Activated CD4-positive, alpha-beta T cell treated with anti-CD3 and anti-CD28 coated beads for 36 hours (primary cell): ENCODE measurements at places on chromosomes 6 and 20.

- DNase-seq = no peak
Measured at GRCh38 chr6:83615025-83615999, 93.6 kb downstream of the SNAP91 start.

GRCh38 chr6:125246566-125246965 lies 55.2 kb downstream of the HDDC2 start:
- DNase-seq = no peak

DNA sequence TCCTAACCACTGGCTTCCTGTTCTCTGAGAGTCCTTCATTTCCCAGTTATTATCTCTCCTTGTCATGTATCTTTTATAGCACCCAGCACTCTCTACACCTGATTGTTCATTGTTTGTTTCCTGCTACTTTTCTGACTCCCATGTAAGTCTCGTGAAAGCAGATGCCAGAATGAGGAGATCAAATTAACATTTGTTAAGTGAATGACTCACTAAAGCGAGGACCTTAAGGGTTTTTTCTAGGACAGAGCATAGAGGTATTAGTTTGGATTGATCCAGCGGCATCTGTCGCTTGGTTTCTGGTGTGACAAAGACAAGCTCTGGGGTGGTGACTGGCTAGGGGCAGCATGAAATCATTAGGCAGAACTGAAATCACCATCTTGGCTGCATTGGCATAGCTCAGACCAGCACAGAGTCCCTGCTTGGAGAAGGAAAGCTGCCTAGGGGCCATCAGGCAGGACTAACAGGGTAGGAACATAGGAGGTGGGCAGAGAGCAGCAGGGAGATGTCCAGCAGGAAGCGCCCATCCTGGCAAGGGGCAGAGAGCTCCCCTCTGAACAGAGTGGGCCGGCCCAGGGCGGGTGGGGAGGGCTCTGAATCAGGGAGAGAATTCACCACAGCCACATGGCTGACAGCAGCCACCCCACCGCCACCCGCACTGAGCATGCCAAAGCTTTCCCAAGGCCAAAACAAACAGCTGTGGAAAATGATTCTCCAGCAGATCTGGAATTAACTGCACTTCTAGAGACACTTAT lies 97.1 kb upstream of the CEP85L start:
- DNase-seq = no peak

GRCh38 chr20:31695849-31696804 lies 26.5 kb downstream of the BCL2L1 start:
- DNase-seq = no peak

DNA sequence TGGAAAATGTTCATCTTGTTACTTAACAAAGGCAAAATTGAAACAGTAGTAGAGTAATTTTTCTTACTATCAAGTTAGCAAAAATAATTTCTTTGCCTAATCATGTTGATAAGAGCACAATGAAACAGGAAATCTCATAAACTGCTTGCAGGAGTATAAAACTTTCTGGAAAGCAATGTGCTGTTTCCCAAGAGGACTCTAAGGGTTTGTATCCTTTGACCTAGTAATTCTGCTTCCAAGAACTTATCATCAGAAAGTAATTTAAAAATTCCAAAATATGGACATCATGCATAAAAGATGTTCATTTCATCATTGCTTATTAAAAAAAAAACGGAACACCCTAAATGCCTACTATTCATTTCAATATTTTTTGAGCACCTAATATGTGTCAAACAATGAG lies 46.1 kb upstream of the TNFAIP3 start:
- no peak for DNase-seq

- DNase-seq = no peak
Measured at GRCh38 chr6:64084185-64084663, 448.6 kb downstream of the PHF3 start.

DNA sequence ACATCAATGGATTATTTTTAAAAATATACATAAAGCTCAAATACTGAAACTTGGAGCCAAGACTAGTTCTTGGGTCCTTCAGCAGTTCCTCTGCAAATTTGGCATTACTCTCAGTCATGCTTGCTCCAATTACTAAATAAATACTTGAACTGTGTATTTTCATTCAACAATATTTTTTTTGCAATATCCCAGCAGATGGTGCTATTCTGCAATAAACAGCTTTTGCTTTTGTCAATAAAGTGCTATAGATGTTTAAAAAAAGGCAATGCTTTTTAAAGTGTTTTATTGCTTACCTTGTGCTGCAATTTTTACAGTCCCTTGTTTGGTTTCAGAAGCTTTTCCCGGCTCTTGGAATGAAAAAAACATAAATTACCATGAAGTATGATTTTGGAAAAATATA lies 243.4 kb downstream of the TRDN start:
- DNase-seq = no peak

DNA sequence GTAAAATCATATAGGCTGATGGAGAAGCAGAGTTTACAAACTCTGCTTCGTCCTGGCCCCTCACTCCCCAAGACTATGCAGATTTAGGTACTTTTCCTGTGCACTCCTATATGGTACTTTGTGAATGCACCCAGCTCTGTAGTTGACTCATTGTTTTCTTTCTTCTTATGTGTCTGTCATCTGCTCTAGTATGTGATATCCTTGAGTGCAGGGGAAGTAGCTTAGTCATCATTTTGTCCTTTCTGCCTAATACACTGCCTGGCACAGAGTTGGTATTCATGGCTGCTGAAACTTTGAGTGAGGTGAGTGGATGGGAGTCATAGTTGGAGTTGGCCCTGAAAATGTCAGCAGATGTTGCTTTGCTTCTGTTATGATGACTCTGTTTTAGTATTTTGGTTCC lies 222.6 kb downstream of the RNF144B start:
- DNase-seq = no peak
